ENCODE measurements at places on chromosomes 16 and 17.

- DNase-seq = no peak
Measured at GRCh38 chr16:78509965-78510364, 410.5 kb downstream of the WWOX start.

GRCh38 chr17:44082256-44082927 is 11.9 kb downstream of the G6PC3 start:
- no peak for DNase-seq

GRCh38 chr16:48523415-48524204 is 86.4 kb downstream of the N4BP1 start:
- DNase-seq = no peak

DNA sequence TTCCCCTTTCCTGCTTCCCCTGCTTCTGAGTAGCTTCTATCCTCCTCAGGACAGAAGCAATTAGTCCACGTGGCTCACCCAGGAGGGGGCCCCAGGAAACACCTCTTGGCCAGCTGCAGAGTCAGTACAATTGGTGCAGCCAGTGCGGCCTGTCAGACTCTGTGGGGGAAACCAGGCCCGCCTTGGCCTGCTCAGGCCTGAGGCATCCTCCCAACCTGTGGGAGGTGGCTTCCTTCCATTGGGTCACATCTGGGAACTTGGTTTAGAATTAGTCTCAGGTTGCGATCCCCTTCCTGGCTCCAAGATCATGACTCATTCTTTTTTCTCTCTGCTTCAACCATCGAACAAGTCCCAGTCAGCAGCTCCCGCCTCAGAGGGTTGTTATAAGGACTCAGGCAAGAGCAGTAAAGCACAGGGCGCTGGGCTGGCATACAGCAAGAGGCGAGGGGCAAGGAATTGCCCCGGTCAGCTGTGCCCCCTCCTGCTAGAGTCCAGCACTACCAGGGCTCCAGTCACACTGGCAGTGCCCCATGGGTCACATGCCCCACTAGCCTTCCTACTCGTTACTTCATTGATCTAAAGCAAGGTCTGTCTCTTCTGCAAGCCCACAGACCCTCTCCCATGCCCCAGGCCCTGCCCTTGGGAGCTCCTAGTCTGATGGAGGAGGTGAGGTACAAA is 8.1 kb upstream of the EPX start:
- DNase-seq = peak; percentile 85
